ENCODE measurements at places on chromosomes 1 and 21.
A peak's percentile ranks its signal among the peaks of the same experiment; 100 is the strongest.

GRCh38 chr1:25695771-25696311, 79.2 kb downstream of the MAN1C1 start:
- no peak for DNase-seq

GRCh38 chr1:233587196-233587595, 26.7 kb upstream of the KCNK1 start:
- no peak for DNase-seq

- peak; percentile 13 for DNase-seq
Measured at GRCh38 chr1:104780470-104781078, 1030.9 kb downstream of the AMY1C start.

DNA sequence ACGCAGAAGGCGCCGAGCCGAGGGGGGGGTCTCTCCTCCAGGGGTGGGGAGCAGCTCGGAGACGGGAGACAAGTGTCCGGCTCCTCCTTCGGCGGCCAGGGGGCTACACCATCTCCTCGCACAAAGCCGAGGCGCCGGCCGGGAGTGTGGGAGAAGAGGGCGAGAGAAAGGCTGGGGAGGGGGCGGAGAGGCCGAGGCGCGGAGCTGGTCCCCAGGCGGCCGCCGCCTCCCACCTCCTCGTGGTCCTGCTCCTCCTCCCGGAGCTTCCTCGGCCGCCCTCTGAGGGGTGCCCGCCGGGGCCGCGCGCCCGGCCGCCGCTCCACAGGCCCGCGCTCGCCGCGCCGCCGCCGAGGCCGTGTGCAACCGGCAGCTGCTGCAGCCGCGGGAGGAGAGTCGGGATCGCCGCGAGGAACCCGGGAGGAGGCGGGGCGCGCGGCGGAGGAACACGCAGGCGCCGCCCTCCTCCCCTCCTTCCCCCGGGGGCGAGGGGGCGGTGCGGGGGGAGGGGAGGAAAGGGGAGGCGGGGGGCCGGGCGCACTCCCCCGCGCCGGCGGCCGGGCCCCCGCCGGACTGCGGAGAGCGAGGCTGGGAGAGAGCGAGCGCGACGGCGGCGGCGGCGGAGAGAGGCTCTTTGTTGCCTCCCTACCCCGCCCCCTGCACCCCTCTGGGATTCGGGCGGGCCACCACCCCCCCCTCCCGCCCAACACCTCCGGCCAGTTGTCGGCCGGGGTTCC, at the start of gene ENAH:
ENAH (minus strand) TSS at position 395 of the 734 bp plus-strand sequence. CDS start 433 bp downstream, outside the sequence.
- DNase-seq: peak; percentile 78

GRCh38 chr21:43318841-43319781, 107.8 kb downstream of the SIK1 start:
- DNase-seq: no peak

- no peak for DNase-seq
Measured at GRCh38 chr1:235567812-235568503, 63.7 kb upstream of the B3GALNT2 start.

GRCh38 chr1:34918386-34918976, 11.0 kb downstream of the DLGAP3 start:
- no peak for DNase-seq

- DNase-seq: no peak
Measured at GRCh38 chr1:245332513-245332912, 177.7 kb downstream of the KIF26B start.

- DNase-seq: no peak
Measured at GRCh38 chr1:119293797-119294196, 74.8 kb upstream of the HAO2 start.

GRCh38 chr21:44881198-44881872, 7.8 kb upstream of the PTTG1IP start:
- no peak for DNase-seq

DNA sequence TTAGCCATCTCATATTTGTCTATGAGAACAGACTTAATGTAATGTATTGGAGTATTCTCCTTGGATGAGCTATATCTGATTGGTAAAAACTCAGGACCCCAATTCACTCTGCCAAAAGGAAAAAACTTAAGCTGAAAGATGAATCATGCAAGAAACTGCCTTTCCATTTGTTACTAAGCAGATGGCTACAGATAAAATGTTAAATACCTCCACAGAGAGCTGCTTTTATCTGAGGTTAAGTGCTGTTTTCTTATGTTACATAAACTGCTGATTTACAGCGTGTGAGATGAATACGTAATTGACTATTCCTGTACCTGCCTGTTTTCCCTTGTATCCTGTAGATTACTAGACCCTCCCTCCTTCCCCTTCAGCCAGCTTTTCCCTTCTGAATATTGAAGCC, 49.3 kb downstream of the CLCA4 start:
- DNase-seq: no peak

- peak; percentile 78 for DNase-seq
Measured at GRCh38 chr1:32893198-32894018, 7.1 kb downstream of the HPCA start.

- DNase-seq: no peak
Measured at GRCh38 chr21:31614705-31615104, 44.8 kb upstream of the SOD1 start.

GRCh38 chr1:199616947-199617346, 410.6 kb upstream of the NR5A2 start:
- DNase-seq: no peak

DNA sequence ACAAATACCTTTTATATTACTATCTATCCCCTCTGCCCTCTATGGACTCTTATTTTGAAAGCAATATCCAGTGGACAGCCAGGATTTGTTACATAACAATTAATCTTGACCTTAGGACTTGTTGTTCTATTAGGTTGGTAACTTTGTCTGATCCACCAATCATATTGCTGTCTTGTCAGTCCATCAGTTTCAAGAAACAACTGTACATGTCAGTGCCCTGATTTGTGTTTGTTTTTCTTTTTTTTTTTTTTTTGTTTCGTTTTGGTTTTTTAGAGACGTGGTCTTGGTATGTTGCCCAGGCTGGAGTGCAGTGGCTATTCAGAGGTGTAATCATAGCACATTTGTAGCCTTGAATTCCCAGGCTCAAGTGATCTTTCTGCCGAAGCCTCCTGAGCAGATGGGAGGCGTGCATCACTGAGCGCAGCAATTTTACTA, 1.5 kb upstream of the SCP2 start:
- no peak for DNase-seq

DNA sequence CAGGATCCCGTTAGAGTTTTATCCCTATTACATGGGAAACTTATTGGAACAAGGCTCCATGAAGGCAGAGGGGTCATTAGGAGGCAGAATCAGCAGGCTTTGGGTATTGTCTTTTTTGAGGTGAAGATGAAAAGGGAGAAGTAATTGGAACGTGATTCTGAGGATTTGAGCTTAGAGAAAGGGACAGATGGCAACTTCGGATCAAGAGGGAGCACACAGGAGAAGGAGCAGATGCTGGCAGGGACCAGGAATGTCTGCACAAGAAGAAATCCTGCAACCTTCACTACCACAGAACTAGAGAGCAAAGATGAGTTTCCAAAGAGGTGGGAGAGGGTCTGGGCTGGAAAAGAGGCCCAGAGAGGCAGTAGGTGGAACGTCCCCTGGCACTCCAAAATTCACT, 202.8 kb downstream of the RRAGC start:
- DNase-seq: peak; percentile 52

DNA sequence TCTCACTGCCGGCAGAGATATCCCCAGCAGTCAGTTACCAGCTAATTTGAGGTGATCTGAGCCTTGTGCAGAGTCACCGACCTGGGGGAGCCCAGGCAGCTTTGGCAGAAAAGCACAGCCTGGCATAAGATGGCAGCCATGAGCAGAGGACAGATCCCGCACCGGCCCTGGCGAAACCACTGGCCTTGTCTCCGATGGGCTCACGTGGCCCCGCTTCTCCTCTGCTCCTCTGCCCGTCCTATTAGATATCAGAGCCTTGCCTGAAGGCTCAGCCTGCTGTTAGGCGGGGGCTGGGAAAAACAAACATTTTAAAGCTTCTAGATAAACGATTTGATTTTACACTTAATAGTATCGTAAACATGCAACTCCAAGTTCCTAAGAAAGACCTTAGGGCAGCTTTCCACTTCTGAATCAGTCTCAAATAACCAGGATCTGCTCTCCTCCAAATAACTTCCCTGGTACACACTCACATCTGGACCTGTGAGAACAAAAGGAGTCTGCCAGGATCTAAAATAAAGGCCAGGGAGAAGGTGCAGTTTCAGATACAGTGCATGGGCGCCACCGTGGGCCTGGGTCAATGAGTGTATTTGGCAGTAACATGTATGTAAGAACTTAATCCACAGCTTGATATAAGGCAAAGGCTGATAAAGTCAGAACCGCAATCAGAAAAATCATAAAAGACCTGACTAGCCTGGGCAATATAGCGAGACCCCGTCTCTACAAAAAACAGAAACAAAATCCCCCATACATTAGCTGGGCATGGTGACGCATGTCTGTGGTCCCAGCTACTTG, 10.0 kb downstream of the EDARADD start:
- no peak for DNase-seq

DNA sequence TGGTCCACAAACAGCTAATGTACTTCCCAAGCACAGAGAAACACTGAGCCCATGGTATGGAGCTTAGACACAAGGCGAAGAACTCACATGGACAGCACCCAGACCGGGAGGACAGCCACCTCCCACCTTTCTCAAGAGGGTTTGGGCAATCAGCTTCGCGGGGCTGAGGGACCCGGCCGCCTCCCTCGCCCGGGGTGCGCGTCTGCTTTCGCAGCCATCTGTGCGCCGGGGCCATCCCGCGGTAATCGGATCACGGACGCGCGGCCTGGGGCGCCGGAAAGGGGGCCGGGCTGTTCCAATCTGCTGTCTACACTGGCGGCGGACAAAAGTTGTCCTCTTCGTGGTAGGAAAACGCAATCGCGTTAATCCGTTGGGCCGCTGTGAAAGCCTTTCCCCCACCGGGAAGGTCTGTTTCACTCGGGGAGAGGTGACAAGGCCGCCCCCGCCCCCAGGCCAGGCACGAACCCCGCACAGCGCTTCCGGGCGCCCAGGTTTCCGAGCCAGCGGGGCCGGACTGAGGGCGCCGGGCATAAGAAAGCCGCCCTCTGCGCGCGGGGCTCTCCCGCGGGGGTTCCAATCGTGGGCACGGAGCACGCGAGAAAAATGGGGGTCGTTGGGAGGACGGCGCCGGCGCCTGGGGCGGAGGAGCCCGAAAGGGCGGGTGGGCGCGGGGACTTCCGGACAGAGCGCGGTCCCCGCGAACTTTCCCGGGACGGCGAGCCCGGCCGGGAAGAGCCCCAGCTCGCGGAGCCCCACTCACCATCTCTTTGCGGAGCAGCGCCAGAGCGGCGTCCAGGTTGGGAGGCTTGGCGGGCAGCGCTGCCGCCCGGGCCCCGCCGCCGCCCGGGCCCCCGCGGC, 664 bp downstream of the FAM89A start:
- DNase-seq: peak; percentile 64

- no peak for DNase-seq
Measured at GRCh38 chr1:60753036-60753900, 329.1 kb upstream of the NFIA start.

GRCh38 chr1:153791648-153792253, 16.5 kb downstream of the SLC27A3 start:
- no peak for DNase-seq

- DNase-seq: no peak
Measured at GRCh38 chr21:34695434-34695833, 26.6 kb downstream of the CLIC6 start.

- no peak for DNase-seq
Measured at GRCh38 chr1:104760017-104760416, 1010.3 kb downstream of the AMY1C start.

GRCh38 chr1:203144661-203145060, 17.1 kb downstream of the ADORA1 start:
- no peak for DNase-seq

DNA sequence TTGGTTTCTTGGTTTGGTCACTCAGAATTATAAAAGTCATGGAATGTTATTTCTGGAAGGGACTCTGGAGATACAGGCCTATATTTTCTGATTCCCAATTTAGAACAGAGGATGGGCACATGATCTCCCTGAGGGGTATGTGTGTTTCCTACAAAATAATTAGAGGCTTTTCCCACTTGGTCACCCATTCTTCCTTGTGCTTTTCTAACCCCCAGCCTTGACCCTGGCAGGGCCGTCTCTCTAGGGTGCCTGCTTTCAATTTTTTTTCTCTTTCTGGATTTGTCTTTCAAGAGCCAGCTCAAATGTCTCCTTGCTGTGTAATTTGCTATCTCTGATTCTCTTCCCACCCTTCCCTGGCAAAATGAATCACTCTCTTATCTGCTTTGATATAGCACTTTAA, 131.9 kb downstream of the HLX start:
- no peak for DNase-seq

- DNase-seq: no peak
Measured at GRCh38 chr1:227215863-227216510, 102.3 kb downstream of the CDC42BPA start.

GRCh38 chr1:92882819-92883218, 51.0 kb downstream of the RPL5 start:
- no peak for DNase-seq

GRCh38 chr1:6794164-6794563, 8.9 kb downstream of the CAMTA1 start:
- DNase-seq: no peak

GRCh38 chr1:76303340-76303717, 228.8 kb downstream of the ST6GALNAC3 start:
- DNase-seq: no peak

DNA sequence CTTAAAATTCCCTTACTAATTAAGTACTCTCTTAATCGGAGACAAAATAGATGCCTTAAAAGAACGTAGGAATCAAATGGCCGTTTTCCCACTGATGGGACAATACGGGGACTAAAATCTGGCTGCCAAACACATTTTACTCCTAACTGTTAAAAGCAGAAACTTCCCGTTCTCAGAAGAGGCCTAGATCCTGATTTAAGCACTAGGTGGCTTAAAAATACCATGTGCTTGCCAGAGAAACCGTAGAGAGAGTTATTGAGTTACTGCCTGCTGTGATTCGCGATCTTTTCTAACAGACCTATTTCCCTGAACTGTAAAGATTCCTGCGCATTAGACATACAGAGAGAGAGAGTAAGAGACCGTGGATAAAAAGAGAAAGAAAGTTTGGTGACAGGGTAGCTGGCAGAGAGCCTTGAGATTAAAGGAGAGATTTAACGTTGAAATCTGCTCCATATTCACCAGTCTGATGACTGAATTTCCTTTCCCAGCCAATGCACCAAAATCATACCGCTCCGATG, 54.4 kb upstream of the STUM start:
- DNase-seq: no peak

DNA sequence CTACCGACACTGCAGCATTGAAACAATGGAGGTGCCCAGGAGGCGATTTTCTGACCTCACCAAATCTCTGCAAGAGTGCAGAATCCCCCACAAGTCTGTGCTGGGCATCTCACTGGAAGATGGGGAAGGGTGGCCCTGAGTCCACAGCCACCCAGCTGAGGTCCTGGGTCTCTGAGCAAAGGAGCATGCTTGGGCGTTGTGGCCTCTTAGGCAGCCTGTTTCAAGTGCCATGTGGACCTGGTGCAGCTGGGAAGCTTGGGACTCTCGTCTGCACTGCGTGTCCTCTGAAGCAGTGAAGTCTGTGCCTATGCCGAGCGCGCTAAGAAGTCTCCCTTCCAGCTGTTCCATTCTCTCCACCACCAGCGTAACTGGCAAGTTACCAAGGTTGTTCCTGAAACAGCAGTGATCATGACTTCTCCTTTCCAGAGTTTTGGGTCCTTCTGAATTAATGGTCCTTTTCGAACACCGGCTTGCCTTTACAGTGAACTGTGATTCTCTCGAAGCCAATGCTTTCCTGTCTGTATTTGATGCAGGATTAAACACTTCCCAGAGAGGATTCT, 5.0 kb upstream of the PLA2G2C start:
- no peak for DNase-seq

Measured in D721Med (cell line).